ENCODE measurements at places on chromosomes 16 and 17.
A peak's percentile ranks its signal among the peaks of the same experiment; 100 is the strongest.

- no peak for DNase-seq
These were observed 131.6 kb downstream of the MRTFB start for GRCh38 chr16:14202697-14203096.

DNA sequence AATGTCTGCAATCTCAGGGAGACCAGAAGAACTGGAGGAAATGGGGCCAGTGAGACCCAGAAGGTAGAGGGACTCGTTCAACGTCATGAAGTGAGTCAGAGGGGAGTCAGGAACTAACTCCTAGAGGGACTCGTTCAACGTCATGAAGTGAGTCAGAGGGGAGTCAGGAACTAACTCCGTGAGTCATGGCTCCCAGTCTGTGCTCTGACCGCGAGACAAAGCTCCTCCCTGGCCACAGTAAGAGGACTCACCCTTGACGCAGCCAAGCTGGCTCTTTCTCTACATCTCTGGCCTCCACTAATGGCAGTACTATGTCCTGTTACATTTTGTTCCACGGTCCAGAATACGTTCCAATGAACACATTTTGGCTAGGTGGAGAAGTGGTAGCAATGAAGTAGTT is 902.5 kb downstream of the KCNJ2 start:
- DNase-seq = peak; percentile 96

DNA sequence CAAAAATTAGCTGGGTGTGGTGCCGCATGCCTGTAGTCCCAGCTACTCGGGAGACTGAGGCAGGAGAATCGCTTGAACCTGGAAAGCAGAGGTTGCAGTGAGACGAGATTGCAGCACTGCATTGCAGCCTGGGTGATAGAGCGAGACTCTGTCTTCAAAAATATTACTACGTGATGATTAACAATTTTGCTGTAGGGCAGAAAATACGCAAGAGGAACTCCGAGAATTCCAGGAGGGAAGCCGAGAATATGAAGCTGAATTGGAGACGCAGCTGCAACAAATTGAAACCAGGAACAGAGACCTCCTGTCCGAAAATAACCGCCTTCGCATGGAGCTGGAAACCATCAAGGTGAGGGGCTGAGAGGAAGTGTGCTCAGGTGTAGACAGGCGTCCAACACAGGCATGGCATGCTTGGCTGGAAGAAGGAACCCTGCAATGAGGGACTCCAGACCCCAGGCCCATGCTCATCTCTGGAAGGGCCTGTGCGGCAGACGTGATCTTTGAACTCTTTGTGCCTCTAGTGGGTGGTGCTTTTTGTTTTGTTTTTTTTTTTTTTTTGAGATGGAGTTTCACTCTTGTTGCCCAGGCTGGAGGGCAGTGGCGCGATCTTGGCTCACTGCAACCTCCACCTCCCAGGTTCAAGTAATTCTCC is 17.2 kb downstream of the NDE1 start:
- DNase-seq = no peak

DNA sequence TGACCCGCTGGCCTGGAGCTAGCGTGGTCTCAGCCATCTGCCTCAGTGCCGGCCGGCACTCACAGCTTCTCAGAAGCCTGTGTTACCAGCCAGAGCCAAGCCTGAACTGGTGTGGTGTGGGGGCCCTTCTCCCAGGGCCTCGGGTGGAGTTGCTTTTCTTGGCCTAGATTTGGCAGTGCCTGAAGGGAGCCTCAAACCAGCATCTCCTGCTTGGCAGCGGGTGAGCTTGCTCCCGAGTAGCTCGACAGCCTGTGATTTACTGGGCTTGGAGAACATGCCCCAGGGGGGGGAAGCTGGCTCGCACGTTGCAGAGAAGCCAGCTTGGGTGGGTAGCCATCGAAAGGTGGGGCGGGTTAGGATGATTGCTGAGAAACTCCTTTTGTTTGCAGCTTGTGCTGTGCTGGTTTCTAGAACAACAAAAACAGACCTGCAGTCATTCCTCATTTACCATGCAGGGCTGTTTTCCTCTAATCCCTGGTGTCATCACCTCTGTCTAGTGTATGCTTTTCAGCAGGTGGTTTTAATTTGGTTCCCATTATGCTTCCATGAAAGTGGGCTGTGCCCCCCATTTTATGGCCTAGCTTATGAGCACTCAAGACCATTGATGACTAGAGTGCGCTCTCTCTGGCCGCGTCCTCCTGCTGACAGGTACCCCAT is 42.2 kb downstream of the TBCD start:
- no peak for DNase-seq

GRCh38 chr16:54722210-54722676 is 208.4 kb upstream of the IRX5 start:
- no peak for DNase-seq

- no peak for DNase-seq
These were observed 67.8 kb upstream of the ELAC2 start for GRCh38 chr17:13085578-13085977.

DNA sequence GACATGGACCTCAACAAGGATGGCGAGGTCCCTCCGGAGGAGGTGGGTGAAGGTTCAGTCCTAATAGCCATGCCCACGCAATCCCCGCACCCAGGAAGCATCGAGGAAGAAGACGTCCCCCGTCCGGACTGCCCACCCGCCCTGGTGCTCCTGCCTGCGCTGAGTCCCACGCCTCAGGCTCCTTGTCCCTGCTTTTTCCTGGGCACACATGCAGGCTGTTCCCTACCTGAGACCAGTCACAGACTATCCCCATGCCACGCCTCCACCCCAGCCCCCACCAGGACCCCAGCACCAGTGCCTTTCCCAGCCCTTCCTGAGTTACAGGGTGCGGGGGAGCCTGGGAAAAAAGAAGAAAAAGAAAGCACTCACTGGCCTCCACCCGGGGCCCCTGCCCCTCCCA is 9.0 kb downstream of the FKBP10 start:
- no peak for DNase-seq

DNA sequence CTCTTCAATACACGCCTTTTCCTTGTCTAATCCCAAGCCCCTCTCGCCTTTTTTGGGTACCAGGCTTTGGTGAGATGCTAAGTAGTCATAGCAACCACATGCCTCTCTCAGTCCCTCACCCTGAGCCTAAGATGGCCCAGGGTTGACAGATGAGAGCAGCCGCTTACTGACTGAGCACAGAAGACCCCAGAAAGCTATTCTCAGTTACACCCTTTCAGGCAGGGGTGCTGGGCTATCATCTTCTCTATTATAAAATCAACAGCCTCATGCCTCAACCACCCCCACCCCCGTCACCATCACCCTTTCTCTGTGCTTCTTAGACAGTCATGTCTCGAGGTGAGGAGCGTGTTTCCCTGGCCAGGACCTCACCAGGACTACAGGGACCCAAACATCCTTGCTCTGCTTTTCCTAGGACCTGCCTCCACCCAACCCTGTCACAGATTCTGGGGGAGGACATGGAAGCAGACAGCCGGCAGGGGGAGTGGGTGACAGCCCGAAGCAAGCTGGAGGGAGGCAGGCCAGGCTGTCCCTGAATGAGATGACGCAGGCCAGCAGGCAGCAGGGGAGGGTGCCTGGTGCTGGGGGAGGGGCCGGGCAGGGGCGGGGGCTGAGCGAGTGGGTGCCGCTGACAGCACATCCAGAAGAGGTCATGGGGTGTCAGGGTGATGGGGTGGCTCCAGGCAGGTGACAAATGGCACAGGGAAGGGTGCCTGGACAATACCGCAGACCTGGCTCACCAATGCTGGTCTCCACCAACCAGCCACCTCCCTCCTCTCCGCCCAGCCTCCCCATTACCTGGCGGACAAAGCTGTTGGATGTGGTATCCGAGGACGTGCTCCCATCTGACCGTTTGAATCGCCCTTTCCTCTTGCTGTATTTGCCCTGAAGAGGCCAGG is 3.1 kb downstream of the CACNB1 start:
- no peak for DNase-seq

GRCh38 chr16:4936991-4937781 is at the start of gene PPL:
Gene PPL, minus strand, starts transcription at chr16:4937148. Its CDS starts 103 bp downstream, at chr16:4937045.
- no peak for DNase-seq

- no peak for DNase-seq
These were observed at the start of gene MYH1 for GRCh38 chr17:10518271-10519037. Gene MYH1, minus strand, starts transcription at chr17:10518542. Its CDS starts 1,900 bp downstream, at chr17:10516642.

DNA sequence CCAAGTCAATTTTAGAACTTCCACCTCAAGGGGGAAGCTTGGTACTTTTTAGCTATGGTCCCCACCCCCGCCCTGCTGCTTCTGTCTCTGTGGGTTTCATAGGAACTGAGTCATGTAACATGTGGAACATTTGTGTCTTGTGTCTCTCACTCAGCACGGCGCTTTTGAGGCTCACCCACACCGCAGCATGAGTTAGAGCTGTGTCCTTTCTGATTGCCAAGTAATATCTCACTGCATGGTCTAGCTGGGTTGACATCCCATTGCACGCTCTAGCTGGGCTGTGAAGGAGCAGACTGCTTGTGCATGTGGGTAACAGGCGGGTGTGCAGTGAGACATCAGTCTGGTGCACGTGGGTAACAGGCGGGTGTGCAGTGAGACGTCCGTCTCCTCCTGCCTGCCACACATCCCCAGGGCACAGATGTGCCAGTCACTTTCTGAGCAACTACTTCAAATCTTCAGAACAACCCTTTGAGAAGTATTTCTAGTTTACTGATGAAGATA is 26.4 kb upstream of the SLC7A5 start:
- peak; percentile 60 for DNase-seq

DNA sequence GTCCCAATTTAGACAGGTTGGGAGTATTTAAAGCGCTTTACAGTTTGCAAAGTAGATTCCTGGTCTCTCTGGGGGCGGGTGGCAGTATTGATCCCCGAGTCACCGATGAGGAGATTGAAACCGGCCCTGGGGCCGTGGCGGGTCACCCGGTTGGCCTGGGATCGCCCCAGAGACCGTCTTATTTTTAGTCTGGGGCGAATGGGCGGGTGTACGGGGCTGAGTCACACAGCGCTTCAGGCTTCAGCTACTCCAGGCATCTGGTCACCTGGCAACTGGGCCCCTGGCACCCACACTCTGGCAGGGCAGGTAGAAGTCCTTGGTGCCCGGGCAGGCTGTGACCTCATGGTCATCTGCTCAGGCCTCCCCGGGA is 669 bp downstream of the MIEF2 start:
- peak; percentile 73 for DNase-seq

GRCh38 chr17:18105595-18105994 is 3.0 kb upstream of the MYO15A start:
- DNase-seq = no peak

GRCh38 chr17:603406-604114 is 111.1 kb downstream of the VPS53 start:
- DNase-seq = no peak

DNA sequence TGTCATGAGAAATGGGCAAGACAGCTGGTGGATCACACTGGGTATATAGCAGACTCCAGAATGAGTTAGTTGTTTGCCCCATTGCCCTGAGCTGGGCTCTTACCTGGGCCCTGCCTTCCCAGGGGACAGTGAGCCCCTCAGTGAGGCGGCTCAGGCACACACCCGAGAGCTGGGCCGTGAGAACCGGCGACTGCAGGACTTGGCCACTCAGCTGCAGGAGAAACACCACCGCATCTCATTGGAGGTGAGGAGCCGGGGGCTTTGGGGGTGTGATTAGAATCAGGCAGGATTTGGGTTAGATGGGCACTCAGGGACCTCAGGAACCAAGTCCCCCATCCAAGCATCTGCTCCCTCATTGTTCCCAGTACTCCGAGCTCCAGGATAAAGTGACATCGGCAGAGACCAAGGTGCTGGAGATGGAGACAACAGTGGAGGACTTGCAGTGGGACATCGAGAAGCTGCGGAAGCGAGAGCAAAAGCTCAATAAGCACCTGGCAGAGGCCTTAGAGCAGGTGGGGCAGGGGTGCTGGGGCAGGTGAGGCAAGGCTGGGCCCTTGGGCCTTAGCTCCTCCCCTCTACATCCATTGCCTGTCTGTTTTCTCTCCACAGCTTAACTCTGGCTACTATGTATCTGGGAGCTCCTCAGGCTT is 2.8 kb downstream of the RNF40 start:
- DNase-seq = no peak

DNA sequence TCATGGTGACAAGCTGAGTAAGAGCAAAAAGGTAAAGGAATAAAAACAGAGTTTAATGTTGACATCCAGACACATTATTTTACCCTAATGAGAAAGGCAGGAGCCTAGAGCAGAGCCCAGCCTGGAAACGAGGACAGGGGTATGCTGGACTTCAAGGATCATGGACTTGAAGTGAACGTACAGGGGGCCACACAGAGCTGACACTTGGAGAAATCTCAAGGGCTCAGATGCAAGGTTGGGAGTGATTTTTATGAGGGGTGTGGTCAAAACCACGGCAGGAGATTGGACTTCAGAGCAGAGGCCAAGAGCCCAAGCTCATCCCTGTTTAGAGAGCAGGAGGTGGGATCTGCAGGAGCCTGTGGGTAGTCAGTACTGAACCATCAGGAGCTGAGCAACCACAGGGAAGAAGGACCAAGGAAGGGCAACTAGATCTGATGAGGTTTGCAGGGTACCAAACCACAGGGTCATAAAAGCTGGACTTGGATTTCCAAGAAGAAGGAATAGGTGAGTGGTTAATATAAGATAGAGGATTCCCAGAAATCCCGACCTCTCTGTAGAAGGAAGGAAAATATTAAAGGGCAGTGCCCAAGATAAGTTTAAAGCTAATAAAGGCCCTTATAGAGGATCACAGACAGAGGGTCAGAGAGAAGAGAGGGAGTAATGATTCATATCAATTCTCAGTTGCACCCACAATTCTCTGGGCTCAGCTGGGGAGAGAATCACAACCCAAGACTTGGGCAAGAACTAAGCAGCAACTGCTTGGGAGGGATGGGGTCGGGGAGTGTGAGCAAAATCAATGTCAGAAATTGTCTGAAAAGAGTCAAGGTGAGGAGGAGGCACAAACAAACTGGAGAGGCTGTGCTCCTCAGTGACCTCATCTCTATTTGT is 331.7 kb downstream of the SOX9 start:
- DNase-seq = no peak

GRCh38 chr17:78806451-78806850 is 24.4 kb upstream of the CYTH1 start:
- DNase-seq = no peak

DNA sequence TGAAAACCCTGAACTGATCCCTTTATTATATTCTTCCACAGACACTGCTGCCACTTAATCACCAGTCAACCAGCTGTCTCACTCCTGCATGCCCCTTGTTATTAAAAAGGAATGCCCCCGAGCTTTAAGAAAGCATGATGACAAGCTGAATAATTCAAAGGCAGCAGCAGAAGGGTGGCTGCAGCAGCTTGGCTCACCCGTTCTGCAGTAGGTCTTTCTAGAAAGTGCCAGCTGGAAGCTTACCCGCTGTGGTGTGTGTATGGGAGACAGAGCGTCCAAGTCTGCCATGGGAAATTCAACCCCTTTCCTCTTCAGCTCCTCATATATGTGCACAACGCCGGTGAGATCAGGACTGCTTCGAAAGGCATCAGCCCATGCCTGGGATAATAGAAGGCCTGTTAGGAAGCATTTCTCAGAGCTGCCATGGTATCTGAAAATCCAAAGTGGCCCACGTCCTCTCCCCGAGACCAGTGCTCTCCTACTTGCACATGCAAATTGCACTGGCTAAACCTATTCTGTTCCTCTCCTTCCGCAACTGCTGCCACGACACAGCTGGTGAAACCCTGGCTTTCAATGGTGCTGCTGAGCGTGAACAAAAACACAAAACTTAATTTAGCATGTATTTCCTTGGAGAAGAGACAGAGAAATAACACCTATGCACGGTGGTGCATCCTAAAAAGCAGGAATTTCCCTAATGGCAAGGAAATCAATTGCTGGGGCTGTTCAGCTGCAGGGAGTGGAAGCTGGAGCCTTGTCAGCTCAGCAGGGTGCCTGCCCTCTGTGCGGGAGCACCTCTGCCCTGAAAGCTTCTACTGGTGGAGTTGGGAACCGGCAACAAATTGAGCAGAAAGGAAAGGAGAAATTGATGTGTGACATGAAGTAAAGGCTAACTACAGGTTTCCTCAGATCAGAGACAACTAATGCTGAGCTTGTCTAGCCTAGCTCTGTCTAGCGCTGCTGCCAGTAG is 47.9 kb upstream of the SREBF1 start:
- no peak for DNase-seq

- DNase-seq = peak; percentile 31
These were observed 8.6 kb upstream of the TSPOAP1 start for GRCh38 chr17:58337210-58337599.

Measured in MG63 (cell line).